ENCODE measurements at places on chromosomes 3 and 15. TPM values are rescaled to one million over a fixed set of nuclear protein-coding genes. Genes with fewer than 3 reads are reported as not detected.

GRCh38 chr3:14801031-14801430 is 17.7 kb upstream of the FGD5 start:
- H3K4me1 ChIP-seq = peaks cover 40% of the 10 kb centered on the region
- H3K4me3 ChIP-seq = no peak overlapping the region
- no peak for DNase-seq
- H3K36me3 ChIP-seq = no peaks in the 10 kb centered on the region
- H3K27me3 ChIP-seq = no peaks in the 10 kb centered on the region

DNA sequence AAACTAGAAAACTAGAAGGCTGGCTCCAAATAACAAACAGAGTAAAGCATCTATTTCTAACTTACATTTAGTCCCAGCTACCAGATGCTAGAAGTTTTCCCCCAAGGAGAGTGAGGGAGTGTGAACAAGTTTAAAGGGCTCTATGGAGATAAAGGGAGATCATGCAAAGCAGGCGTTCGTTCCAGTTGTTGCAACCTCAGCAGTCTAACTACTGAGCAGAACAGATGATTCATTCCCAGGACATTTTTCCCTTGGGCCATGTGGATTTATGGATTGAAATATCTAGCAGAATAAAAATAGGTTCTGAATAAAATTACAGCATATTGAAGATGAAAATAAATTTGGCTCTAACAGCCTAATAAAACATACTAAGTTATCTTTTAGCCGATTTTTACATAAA is 154.8 kb upstream of the TTC14 start:
- no peaks in the 10 kb centered on the region for H3K36me3 ChIP-seq
- H3K27ac ChIP-seq = no peak overlapping the region
- no peak overlapping the region for H3K4me3 ChIP-seq
- H3K27me3 ChIP-seq = no peaks in the 10 kb centered on the region

The CYP8B1 gene
- not detected for total RNA-seq

- H3K4me3 ChIP-seq = no peak overlapping the region
- H3K4me1 ChIP-seq = peaks cover 9% of the 10 kb centered on the region
- H3K27ac ChIP-seq = no peak overlapping the region
- no peaks in the 10 kb centered on the region for H3K36me3 ChIP-seq
Observed at GRCh38 chr15:80850941-80851451, 71.8 kb downstream of the CEMIP start.

The ACKR2 gene
- total RNA-seq = 2.5 TPM

The MINAR1 gene
- total RNA-seq = 0.13 TPM

- H3K4me3 ChIP-seq = no peak overlapping the region
- DNase-seq = no peak
- no peak overlapping the region for H3K27ac ChIP-seq
- no peaks in the 10 kb centered on the region for H3K4me1 ChIP-seq
- peaks cover 3% of the 10 kb centered on the region for H3K36me3 ChIP-seq
Observed at GRCh38 chr3:40185029-40185695, 124.3 kb upstream of the EIF1B start.

Measured in esophagus muscularis mucosa (tissue), 4 donors.